ENCODE measurements at places on chromosomes 4 and X. TPM values are rescaled to one million over a fixed set of nuclear protein-coding genes. Genes with fewer than 3 reads are reported as not detected.

DNA sequence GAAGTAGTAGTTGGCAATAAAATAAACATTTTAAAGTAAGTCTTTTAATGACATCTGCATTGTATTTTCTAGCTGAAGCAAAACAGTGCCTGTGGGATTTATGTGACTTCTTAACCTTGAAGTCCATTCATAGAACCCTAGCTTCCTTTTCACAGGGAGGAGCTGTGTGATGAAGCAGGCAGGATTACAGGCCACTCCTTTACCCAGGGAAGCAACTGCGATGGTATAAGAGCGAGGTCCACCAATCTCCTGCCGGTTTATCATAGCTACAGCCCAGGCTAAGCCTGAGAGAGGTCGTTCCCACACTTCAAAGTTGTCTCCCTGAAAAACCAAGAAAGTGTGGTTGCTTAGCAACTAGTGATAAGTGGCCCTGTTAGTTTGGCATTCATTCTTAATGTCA lies 7.0 kb downstream of the RPL36A start:
- peaks cover 13% of the 10 kb centered on the region for H3K4me1 ChIP-seq
- no peak for DNase-seq
- H3K27ac ChIP-seq, result no peak overlapping the region

HTN1 gene
- total RNA-seq, result not detected

F8A1 gene
- 11.0 TPM for total RNA-seq

DNA sequence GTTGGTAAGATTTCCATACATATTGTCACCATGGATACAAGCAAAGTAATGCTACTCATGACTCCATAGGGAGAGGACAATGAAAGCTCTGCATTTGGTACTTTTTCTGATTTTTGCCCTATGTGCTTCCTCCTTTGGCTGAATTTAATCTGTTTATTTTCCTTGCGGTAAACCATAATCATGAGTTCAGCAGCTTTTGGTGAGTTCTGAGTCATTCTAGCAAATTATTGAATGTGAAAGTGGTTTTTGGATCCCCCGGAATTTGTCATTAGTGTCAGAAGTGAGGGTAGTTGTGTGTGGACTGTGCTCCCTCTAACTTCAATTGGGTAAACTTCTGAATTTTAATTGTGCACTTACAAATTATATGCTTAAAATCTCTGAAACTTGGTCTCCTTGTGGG lies 170.3 kb downstream of the MOSPD2 start:
- peaks cover 4% of the 10 kb centered on the region for H3K4me1 ChIP-seq
- no peaks in the 10 kb centered on the region for H3K36me3 ChIP-seq
- H3K27me3 ChIP-seq, result no peaks in the 10 kb centered on the region
- no peak overlapping the region for H3K27ac ChIP-seq
- no peak for DNase-seq

CENPVL1 gene
- not detected for total RNA-seq

PDZD4 gene
- 0.32 TPM for total RNA-seq

POLN gene
- 3.8 TPM for total RNA-seq

PARM1 gene
- total RNA-seq, result not detected

CHRNA9 gene
- total RNA-seq, result not detected

PNMA6F gene
- total RNA-seq, result not detected

CXCL9 gene
- total RNA-seq, result 0.15 TPM

DNA sequence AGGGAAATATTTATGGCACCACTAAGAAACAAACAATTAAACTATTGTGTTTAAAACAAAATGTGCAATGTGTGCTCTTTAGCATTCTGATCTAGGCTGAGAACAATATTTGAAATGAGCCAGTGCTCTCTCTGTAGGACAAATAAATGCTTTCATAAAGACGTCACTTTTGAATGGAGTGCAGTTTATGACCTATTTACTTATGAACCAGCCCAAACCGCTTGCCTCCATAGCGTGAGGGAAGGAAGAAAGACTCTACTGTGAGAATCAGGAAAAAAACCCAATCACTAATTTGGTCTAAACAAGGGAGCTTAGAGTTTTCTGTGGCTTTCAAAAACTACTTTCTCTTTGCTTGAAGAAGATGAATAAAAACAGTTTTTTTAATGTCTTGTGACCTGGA lies 39.4 kb downstream of the SAT1 start:
- H3K4me3 ChIP-seq, result no peak overlapping the region
- no peak overlapping the region for H3K27ac ChIP-seq
- H3K36me3 ChIP-seq, result no peaks in the 10 kb centered on the region
- H3K4me1 ChIP-seq, result peaks cover under 1% of the 10 kb centered on the region

C4orf36 gene
- not detected for total RNA-seq

DNA sequence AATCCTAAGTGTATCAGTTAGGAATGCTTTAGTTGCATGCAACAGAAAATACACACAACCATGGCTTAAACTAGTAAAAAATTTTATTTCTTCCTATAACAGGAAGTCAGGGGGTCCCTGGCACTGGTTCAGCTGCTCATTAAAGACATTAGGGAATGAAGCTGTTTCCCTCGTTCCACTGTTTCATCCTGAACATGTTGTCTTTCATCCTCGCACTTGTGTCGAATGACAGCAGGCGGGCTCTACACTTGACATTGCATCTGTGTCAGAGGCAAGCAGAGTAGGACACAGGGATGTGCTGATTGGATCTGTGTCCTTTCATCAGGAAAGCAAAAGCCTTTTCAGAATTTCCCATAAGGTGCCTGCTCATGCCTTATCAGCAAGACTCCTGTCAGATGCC lies 22.8 kb upstream of the C1QTNF7 start:
- H3K4me1 ChIP-seq, result peaks cover 29% of the 10 kb centered on the region
- H3K27me3 ChIP-seq, result peaks cover 3% of the 10 kb centered on the region
- H3K4me3 ChIP-seq, result no peak overlapping the region

DNA sequence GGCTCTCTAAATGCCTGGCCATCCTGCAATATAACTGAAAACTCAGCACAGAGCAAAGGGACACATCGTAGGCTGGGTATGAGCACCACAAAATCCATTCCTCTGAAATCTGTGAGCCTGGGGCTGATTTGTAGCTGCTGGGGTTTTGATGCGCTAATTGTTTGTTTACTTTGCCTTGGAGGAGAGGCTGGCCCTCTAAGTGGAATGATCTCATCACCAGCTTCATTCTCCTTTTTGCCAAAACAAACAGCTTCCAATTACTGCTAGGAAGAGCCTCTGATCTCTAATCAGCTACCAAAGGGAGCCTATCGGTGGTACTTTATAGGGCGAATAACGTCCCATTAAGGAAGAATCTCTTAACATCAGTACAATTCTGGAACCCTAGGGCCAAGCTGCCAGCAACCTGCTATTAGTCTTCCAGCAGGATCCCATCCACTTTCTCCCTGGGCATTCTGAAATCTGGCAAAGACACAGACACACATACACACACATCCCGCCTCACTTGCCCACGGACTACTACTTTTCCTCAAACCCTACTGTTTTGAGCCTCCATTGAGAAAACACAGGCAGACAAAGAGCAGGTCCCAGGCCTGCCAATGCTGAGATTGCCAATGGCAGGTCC lies 5.8 kb downstream of the ANOS1 start:
- no peak for DNase-seq
- no peaks in the 10 kb centered on the region for H3K36me3 ChIP-seq
- no peak overlapping the region for H3K27ac ChIP-seq
- no peak overlapping the region for H3K4me3 ChIP-seq
- H3K4me1 ChIP-seq, result no peaks in the 10 kb centered on the region

- peaks cover 2% of the 10 kb centered on the region for H3K36me3 ChIP-seq
- DNase-seq, result no peak
- no peak overlapping the region for H3K4me3 ChIP-seq
- H3K27me3 ChIP-seq, result peaks cover 2% of the 10 kb centered on the region
Observed at GRCh38 chr4:82761229-82761628, 37.4 kb downstream of the SCD5 start.

GRCh38 chr4:39638354-39639239 lies at the start of gene SMIM14:
SMIM14 (minus strand) TSS chr4:39638865; CDS start chr4:39605145, 33,720 bp downstream.
- peak within 1 kb of the TSS; percentile 91 for H3K4me3 ChIP-seq
- peak; percentile 89 for DNase-seq
- peak within 1 kb of the TSS; percentile 92 for H3K27ac ChIP-seq
- peaks cover 2% of the 10 kb centered on the region for H3K27me3 ChIP-seq
- H3K36me3 ChIP-seq, result no peaks in the 10 kb centered on the region

CXCL1 gene
- total RNA-seq, result not detected

DNA sequence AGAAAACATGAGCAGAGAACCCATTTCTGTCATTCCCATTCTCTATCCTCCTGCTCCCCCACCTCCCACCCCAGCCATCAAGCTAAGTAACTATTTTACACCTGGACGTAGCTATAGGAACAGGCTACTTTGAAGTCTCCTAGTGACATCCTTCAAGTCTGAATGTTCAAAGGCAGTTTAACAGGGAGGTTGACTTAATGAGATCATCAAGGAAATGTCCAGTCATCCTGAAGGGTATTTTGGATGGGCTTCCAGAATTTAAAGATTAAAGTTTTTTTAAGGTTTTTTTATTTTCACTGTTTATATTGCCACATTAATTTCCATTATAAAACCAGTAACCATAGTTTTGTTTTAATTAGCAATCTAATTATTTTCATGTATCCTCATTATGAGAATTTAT lies 41.1 kb downstream of the HPF1 start:
- H3K4me1 ChIP-seq, result peaks cover 11% of the 10 kb centered on the region
- no peak overlapping the region for H3K27ac ChIP-seq
- H3K4me3 ChIP-seq, result no peak overlapping the region

GRCh38 chr4:187544461-187545053 lies 451.0 kb upstream of the ZFP42 start:
- no peaks in the 10 kb centered on the region for H3K4me1 ChIP-seq
- no peaks in the 10 kb centered on the region for H3K27me3 ChIP-seq

DNA sequence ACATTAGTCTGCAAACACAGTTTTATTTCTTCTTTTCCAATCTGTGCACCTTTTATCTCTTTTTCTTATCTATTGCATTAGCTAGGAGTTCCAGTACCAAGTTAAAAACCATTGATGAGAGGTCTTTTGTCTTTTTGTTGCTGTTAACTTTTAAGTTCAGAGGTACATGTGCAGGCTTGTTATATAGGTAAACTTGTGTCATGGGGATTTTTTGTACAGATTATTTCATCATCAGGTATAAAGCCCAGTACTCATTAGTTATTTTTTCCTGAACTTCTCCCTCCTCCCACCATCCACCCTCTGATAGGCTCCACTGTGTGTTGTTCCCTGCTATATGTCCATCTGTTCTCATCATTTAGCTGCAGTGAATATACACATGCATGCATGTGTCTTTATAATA lies 349.9 kb downstream of the PDHA2 start:
- H3K36me3 ChIP-seq, result no peaks in the 10 kb centered on the region
- no peak for DNase-seq
- H3K27ac ChIP-seq, result no peak overlapping the region
- H3K4me1 ChIP-seq, result no peaks in the 10 kb centered on the region
- H3K4me3 ChIP-seq, result no peak overlapping the region
- no peaks in the 10 kb centered on the region for H3K27me3 ChIP-seq

- H3K4me3 ChIP-seq, result no peak overlapping the region
- H3K27me3 ChIP-seq, result no peaks in the 10 kb centered on the region
- H3K27ac ChIP-seq, result no peak overlapping the region
- no peaks in the 10 kb centered on the region for H3K4me1 ChIP-seq
Observed at GRCh38 chr4:47612116-47613023, 127.3 kb downstream of the ATP10D start.

TEC gene
- total RNA-seq, result 1.0 TPM

DNA sequence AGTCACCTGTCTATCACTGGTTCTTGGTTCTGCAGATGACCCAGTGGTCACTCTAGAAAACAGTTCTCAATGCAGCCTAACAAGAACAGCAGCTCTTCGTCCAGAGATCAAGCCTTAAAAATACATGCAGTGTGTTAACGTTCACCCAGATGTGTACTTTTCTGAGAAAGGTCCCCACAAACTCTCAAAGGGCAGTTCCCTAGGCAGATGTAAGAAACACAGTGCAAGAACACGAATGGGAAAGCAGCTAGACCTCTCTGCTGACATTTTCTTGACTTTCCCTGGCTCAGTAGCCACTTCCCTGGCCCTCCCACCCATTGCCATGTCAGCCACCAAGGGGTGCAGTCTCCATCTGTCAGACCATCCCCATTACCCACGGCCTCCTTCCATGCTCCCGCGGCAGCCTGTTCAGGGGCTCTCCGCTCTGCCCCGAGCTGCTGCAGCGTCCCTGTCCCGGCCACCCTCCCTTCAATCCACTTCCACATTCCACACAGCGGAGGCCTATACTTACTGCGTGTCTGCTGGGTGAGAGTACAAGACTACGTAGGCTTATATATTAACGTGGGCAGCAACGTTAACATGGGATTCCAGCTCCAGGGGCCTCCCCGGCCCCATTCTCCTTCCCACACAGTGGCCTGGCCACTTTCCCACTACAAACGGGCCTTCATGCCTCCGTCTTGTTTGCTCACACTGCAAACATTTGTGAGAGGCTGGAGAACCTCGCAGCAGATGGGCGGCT lies 34.3 kb downstream of the IRF2 start:
- H3K4me3 ChIP-seq, result no peak overlapping the region
- peaks cover 61% of the 10 kb centered on the region for H3K4me1 ChIP-seq
- no peak overlapping the region for H3K27ac ChIP-seq

SLIT2 gene
- total RNA-seq, result not detected

DNA sequence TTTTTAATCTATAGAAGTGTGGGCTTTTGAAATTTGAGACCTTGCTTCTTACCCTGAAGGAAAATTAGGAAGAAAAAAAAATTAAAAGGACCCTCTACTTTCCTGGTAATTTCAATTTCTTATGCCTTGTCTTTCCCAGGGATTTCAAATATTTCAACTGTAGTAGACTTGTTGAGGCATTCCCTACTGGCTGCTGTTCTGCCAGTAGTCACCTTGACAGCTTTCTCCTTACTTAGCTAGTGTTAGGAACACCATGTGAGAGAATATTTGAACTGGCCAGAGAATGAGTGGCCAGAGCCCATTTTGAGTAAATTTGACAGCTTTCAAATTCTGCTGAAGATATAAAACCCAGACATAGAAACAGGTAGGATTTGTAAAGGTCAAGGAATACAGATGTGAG lies 24.0 kb upstream of the GBA3 start:
- H3K4me1 ChIP-seq, result peaks cover 37% of the 10 kb centered on the region
- no peak for DNase-seq
- no peaks in the 10 kb centered on the region for H3K27me3 ChIP-seq
- no peaks in the 10 kb centered on the region for H3K36me3 ChIP-seq

Measured in activated CD4-positive, alpha-beta T cell treated with anti-CD3 and anti-CD28 coated beads, Interleukin-2, amount 10 ng/mL, durations not matched to agents 7 days and 5 days (primary cell).